Right lung (tissue), 10 donors: ENCODE measurements at places on chromosomes 11 and 22. TPM values are rescaled to one million over a fixed set of nuclear protein-coding genes. Genes with fewer than 3 reads are reported as not detected.
A peak's percentile ranks its signal among the peaks of the same experiment; 100 is the strongest.

Gene PDE3B
- polyA plus RNA-seq: 34.3 TPM

Gene USH1C
- polyA plus RNA-seq: 0.33 TPM

- DNase-seq: no peak
These were observed 28.0 kb upstream of the LMO1 start for GRCh38 chr11:8291421-8292350.

DNA sequence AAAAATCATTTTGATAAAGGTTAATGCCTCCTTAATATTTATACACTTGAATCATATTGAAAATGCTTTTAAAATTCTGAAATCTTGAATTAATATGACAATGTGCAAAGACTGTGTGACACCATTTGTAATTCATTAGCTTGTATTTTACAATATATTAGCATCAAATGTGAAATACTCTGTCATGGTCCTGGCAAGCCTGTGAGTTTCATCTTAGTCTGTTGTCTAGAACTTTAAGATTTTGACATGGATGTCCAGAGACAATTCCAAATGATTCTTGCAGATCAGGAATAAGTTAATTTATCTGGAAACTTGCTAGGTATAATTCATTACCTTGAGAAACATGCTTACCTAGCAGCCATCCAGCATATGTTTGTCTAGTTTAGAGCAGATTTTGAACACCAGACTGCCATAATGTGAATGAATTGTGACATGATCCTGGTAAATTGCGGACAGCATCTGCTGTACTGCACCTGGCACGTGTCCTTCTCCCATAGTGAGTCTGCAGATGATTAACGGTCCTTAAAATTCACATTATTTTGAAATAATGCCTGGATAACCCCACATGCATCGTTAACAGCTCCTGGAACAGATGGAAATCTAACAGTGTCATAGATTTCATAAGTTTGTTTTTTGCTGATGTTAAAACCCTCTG lies 34.5 kb upstream of the DEUP1 start:
- DNase-seq: no peak

Gene MYBPC3
- not detected for polyA plus RNA-seq

DNA sequence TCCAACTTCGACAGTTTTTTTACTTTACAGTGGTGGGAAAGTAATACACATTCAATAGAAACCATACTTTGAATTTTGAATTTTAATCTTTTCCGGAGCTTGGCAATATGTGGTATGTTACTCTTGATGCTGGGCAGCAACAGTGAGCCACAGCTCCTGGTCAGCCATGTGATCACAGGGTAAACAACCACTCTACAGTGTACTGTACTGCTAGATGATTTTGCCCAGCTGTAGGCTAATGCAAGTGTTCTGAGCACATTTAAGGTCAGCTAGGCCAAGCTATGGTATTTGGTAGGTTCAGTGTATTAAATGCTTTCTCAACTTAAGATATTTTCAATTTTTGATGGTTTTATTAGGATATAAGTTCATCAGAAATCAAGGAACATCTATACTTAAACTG lies 48.7 kb upstream of the GRIK4 start:
- DNase-seq: peak; percentile 4

DNA sequence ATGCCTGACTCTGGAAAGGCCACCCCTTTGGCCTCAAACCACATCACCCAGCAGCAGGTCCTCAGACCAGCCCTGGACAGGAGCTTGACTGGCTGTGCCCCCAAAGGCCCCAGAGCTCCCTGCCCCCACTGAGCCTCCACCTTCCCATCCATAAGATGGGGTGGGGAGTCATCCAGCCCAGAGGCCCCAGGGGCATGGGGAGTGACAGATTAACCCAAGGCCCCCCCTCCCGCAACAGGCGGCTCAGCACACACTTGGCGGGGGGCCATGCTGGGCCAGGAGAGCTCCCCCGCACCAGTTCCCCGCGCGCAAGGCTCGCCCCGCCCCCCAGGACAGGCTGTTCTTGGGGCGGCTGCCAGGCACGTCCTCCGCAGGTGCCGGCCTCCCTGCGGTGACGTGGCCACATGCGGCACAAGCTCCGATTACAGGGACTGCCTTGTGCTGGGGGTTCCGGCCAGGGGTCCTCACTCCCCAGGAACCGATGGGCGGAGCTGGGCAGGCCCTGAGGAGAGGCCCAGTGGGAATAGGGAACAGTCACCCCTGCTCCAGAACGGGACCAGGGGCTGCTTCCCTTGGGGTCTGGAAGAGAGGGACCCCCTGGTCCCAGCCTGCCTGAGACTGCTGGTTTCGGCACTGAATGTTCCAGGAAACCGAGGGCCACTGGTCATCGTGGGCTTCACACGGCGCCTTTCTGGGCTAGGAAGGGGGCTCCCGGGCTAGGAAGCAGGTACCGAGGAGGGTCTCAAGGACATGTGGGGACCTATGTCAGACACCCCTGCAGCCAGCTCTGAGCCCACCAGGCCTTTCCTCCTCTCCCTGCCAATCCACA lies 5.1 kb upstream of the CDKN1C start:
- DNase-seq: peak; percentile 76

DNA sequence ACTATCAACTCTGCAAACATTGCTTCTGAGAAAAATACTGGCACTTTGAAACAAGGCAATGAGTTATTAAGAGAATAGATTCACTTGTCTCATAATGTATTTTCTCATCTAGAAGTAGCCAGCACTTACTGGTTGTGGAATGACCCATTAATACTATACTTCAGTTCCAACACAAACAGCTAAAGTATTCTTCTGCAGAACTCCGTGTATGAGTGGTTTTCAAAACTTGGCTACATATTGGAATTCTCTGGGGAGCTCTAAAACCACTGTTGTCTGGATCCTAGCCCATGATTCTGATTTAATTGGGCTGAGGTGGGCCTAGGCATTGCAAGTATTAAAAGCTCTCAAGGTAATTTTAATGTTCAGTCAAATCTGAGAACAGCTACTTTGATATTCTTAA lies 1416.4 kb upstream of the RAG2 start:
- no peak for DNase-seq

Gene FLRT1
- polyA plus RNA-seq: 3.5 TPM

DNA sequence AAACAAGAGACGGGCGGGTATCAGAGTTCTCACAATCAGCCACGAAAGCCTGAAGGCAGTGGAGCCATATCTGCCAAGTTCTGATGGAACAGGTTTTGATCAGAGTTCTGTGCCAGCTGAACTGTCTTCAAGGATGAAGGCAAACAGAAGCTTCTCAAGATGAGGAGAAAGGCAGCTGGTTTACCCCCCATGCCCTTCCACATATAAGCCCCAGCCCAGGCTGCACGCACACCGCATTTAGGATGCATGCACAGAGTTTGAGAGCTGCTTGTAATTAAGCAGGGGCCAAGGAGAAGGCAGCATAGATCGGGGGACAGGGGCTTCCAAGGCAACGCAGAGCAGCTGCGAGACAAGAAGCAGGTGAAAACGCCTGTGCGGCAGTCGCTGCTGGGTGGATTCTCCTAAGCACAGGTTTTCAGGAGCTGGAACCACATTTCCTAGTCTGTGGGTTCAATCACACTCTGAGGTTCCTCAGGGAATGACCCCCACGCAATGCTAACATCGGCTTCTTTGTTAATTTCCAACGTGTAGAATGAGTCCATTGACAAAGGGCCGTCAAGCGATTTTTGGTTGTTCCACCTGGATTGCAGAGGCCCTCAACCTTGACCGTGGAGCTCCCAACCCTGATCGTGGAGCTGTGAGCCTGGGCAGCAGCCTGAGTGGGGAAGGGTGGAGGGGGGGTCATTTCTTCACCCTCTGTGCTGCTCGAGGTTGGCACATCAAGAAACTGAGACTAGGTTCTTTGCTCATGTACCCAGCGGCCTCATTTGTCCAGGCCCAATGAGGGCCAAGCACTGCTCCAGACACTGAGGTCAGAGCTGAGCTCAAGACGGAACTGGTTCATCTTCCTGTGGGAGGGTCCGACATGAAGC lies 81.7 kb upstream of the SHISAL1 start:
- no peak for DNase-seq

GRCh38 chr11:105392556-105392955 lies 217.3 kb upstream of the GRIA4 start:
- no peak for DNase-seq

DNA sequence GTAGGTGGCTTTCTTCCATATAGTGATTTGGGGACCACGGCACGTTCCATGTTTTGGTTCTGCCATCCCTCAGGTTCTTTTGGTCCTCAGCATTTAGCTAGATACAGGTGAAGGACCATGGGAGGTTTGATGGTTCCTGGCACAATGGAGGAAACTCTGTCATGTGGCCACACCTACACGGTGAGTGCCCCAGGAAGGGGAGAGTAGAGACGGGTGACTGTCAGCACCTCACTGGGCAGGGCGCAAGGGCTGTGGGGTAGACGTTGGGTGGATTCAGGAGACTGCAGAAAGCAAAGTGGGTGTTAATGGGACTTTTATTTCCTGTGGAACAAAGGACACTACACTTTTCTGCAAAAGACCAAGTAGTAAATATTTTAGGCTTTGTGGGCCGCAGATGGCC lies 73.4 kb downstream of the PPP6R3 start:
- DNase-seq: no peak
